ENCODE measurements at places on chromosomes 12 and 14.

- no peak for DNase-seq
Measured at GRCh38 chr14:49194067-49194466, 392.1 kb downstream of the RPS29 start.

GRCh38 chr14:58807191-58807590 is 169.4 kb downstream of the DACT1 start:
- DNase-seq = no peak

DNA sequence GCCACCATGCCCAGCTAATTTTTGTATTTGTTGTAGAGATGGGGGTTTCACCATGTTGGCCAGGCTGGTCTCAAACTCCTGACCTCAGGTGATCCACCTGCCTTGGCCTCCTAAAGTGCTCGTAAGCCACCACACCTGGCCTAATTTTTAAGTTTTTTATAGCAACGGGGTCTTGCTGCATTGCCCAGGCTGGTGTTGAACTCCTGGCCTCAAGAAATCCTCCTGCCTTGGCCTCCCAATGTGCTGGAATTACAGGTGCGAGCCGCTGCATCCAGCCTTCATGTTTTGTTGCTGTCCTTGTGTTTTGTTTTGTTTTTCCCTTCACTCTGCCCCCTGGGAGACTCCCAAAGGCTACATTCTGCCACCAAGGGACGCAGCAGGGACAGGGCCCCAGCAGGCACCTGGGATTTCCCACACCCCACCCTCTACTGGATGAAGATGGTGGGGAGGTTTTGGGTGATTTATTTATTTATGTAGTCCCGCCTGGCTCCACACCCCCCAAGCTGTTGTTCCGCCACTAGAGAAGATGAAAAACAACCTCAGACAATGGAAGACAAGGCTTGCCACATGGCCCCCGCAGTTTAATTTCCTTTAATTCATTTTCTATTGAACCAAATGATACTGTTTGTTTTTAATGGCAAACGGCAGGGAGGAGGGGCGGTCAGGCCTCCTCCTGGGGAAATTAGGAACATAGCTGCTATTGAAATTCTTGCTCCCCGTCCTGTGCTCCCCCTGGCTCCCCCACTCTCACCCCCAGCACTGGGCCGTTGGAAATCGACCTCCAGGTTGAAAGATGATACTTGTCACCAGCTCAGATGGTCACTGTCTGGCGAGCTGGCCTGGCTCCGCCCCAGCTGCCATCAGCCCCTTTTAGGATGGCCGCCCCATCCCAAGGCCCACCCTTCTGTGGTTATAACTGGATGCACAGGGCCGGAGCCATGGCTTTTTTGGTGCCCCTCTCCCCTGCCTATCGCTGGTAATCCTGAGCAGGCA is 70.3 kb downstream of the RNFT2 start:
- DNase-seq = no peak

GRCh38 chr12:79454338-79454843 is 236.4 kb downstream of the PAWR start:
- no peak for DNase-seq

DNA sequence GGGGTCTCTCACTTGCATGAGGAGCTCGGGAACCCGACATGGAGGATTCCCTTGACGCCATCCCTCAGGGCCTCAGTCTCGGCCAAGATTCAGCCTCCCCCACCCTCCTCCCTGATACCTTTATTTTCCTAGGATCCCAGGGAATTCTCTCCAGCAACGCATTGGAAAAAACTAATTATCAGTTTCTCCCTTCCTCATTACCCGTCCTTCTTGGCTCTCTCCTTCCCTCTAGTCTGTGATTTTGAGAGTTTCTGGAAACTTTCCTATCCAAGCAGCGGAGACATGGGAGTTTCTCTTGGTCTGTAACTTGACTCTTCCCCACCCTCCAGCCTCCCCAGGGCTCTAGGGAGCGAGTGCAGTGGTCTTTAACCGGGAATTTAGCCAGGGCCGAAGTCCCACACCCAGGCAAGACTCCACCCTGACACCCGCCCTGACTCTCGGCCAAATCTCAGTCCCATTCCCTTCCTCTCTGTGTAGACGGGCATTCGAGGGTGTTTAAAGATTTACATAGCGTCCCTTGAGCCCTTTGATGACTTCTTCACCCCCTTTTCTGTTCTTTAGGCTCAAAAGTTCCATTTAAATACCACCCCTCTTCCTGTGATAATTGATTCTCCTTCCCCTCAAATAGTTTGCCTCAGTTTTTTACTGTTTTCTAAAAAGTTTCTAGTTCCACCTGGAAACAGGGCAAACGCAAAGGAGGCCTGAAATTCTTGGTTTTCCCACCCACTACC is 6.7 kb downstream of the HOXC5 start:
- DNase-seq = no peak

DNA sequence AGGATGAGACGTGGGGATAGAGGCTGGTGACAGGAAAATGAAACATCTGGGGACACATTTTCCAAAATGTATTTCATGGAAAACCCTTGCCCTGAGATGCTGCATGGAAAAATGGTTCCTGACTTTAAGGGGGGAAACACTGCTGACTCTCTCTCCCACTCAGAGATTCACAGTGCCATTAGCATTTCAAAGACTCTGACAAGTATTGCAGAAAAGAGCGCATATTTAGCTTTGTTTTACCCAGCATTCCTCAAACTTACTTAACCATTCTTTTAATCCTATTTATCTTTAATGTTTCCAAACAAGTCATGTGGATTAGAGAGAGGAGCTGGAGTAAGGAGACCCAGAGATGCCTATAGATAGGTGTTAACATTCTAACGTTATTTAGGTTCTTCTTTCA is 141.8 kb upstream of the DYRK2 start:
- no peak for DNase-seq
